ENCODE measurements at places on chromosomes 2 and 18.
A peak's percentile ranks its signal among the peaks of the same experiment; 100 is the strongest.

- DNase-seq = no peak
These were observed 240.2 kb downstream of the CYP26B1 start for GRCh38 chr2:71907503-71907902.

DNA sequence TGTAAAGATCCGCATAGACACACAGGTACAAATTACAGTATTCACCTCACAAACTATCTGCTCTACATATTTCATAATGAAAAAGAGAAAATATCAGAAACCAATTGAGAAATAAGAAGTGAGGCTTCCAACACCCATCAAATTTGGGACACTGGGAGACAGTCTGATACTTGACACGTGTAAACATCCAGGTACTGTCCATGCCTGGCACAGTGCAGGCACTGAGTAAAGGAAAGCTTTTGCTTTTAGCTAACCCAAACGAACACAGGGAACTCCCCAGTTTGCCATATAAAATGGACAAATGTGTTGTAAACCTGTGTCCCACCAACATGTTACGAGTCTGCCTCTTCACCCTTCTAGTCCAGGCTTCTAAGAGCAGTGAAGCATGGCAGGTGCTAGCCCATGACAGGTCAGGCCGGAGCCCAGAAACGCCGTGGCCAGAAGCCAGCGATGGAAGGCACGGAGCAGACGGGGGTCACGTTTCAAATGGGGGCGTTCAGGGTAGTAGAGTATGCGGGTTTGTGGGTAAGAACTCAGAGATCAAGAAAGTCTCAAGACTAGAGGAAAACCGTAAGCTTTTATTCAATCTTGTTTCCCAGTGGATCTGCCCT is 27.0 kb downstream of the CDH2 start:
- DNase-seq = no peak

GRCh38 chr18:21085579-21086166 is 25.9 kb downstream of the ROCK1 start:
- DNase-seq = no peak

DNA sequence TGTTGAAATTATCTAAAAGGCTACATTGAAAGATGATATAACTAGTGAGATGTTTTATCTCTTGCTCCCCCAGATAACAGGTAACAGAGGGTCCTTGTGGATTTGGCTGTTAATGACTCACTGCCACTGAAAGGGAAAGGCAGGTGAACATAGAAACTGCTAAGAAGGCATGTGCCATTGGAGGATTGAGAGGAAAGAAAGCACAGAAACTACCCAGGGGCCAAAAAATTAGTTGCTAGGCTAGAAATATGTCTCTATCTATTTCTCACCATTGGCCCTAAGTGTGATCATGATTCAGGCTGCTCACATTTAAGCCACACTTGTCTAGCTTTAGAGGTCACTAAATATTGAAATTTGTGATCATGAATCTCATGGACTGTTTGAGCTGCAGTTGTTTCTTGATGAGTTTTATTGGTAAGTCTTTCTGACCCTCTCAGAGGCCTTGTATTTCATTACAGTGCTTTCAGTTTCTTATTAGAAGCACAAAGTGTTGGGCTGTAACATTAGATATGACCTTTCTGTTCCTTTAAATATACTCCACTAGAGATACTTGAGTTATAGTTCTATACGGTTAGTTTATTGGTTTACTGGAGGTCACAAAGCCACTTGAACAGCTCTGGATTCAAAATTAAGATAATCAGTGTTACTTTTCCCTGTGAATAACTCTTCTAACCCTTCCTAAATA is 26.2 kb downstream of the NAB1 start:
- DNase-seq = no peak

DNA sequence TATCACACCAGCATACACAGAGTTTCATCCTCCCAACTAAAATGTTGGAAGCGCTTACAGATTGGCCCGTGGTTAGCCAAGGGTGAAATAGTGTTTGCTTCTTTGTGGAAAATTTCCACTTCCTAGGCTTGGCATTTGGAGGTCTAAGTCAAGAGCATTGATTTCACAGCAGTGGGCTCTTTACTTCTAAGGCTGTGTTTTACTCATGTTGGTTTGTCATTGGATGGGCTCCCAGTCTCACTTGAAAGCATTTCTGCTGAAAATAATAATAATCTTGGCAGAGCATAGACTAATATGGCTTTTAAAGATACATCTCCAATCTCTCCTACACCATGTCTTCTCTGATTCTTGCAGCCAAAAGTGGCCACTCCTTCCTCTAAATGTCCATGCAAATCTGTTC is 82.9 kb downstream of the DYNAP start:
- DNase-seq = no peak

GRCh38 chr18:6109743-6110142 is 214.4 kb upstream of the TMEM200C start:
- no peak for DNase-seq

DNA sequence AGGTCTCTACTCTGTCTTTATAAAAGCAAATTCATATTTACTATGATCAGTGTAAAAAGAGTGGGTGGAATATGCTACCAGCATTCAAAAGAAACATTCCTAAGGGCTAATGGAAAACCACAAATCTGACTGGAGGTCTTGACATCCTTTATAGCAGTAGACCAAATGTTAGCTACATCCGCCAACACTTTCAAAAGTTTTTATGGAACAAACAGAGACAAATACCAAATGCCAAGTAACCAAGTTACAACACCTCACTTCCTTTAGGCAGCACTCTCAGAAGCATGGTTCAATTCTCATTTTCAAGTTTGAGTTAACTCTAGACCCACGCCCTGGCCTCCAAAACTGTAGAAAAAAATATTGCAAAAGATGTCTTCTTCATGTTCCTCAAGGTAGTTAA is 78.3 kb upstream of the SETBP1 start:
- DNase-seq = no peak

- no peak for DNase-seq
These were observed 248.7 kb downstream of the MEIS1 start for GRCh38 chr2:66683599-66683998.

DNA sequence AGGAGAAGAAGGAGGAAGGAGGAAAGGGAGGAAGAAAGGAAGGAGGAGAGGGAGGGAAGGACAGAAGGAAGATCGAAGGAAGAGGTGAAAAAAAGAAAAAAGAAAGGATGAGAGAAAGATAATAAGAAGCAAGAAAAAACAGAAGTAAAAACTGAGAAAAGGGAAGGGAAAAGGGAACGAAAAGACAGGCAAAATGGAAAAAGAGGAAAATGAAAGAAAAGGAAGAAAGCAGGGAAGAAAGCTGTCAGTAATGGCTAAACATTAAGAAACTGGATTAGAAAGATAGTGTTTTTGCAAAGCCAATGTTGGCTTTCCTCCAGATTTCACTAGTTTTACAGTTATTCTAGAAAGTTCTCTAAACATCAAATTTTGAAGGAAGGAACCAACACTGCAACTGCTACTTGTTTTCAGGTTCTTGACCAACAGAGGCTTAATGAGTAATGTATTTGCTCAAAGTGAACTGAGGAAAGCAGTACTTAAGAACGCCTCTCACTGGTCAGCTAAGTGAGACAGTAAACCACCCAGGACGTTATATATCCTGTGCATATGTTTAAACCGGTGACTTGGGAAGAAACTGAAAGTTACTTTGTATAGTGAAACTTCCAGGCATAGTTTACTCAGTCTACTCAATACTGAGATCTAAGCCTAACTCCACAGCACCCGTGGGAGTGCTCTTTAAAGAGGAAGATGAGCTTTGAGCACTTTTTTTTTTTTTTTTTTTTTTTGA is 286.2 kb upstream of the TRIB2 start:
- peak; percentile 41 for DNase-seq

GRCh38 chr2:147712051-147712450 is 132.8 kb upstream of the ACVR2A start:
- DNase-seq = no peak

- DNase-seq = no peak
These were observed 70.2 kb downstream of the TPGS2 start for GRCh38 chr18:36758623-36759022.

- DNase-seq = no peak
These were observed 50.6 kb upstream of the STPG4 start for GRCh38 chr2:47205576-47206141.

GRCh38 chr2:128373451-128374000 is 54.9 kb upstream of the HS6ST1 start:
- DNase-seq = no peak

GRCh38 chr2:29000956-29001355 is 19.9 kb downstream of the TOGARAM2 start:
- no peak for DNase-seq

GRCh38 chr2:36480636-36481035 is 117.3 kb downstream of the FEZ2 start:
- no peak for DNase-seq

GRCh38 chr2:51667679-51668078 is 635.7 kb upstream of the NRXN1 start:
- DNase-seq = no peak

- no peak for DNase-seq
These were observed 54.3 kb downstream of the MARCHF4 start for GRCh38 chr2:216317831-216318520.

- DNase-seq = no peak
These were observed 180.6 kb downstream of the ATAD2B start for GRCh38 chr2:23746141-23746863.

DNA sequence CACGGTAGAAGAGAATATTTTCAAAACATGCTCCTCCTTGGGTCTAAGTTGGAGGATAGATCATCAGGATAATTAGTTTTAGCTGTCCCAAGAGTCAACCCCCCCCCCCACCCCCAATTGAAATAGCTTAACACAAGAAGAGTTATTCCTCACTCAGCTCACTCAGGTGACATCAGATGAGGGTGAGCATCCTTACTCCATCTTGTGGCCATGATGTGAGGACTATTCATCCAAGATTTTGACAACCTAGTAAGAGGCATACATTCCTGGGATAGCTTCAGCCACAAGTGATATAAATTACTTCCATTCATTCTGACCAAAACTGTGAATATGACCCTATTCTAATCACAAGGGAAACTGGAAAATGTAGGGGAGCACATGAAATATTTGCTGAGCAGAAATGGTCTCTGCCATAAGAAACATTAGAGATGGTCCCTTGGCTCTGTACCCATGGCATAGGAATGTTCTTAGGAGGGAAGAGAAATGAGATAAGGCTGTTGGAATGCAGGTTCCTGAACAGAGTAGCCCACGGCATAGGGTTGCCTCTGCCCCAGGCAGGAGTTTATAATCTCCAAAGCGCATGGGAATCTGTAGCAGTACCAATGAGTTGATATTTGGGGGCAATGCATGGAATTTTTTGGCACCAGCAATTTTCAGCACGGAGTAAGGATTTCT is 257.2 kb downstream of the CYRIA start:
- DNase-seq = no peak

- DNase-seq = no peak
These were observed 5.8 kb upstream of the D2HGDH start for GRCh38 chr2:241728627-241729026.

- DNase-seq = no peak
These were observed 10.8 kb upstream of the ASB1 start for GRCh38 chr2:238415893-238416292.

- DNase-seq = no peak
These were observed 572.8 kb upstream of the KLHL29 start for GRCh38 chr2:22812065-22812680.

Measured in CD4-positive, alpha-beta T cell treated with Interleukin-17A for 1 hour (primary cell).